ENCODE measurements at places on chromosomes 11 and 22. TPM values are rescaled to one million over a fixed set of nuclear protein-coding genes. Genes with fewer than 3 reads are reported as not detected.

DNA sequence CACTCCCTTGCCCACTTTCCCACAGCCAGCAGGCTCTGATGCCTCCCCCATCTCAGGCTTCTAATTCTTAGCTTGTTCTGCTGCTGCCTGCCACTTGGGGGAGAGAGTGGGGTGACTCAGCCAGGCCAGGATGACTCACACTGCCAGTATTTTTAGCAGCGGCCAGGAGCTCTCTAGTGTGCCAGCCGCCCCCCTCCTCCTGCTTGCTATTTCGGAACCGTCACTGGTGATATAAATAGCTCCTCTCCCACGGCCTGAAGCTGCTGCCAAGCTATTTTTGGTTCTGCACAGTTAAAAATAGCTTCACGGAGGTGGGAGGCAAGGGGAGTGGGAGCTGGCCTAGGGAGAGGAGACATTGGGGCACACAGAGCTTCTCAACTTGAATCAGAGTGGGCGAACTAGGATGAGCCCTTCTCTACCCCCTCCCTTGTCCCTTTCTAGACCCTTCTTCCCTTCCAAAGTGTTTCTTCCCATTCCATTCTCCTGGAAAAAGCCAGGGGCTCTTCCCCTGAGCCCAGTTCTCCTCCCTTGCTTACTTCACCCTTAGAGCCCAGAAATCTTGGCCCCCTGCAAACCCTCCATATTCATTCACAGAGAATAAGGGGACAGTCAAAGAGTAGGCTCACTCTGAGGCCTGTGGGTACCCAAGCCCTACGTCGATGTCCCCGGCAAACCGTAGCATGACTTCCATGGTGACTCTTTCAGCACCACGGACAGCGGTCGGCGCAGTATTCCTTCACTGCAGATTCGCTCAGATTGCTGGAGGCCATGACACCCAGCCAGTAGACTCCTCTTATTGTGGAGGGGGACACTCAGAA is 2.5 kb upstream of the NPAS4 start:
- H3K4me3 ChIP-seq = no peak overlapping the region
- peak; percentile 97 for DNase-seq
- H3K27me3 ChIP-seq = no peaks in the 10 kb centered on the region
- no peaks in the 10 kb centered on the region for H3K36me3 ChIP-seq
- H3K4me1 ChIP-seq = no peaks in the 10 kb centered on the region
- peak overlapping the region; percentile 66 for H3K27ac ChIP-seq

DNA sequence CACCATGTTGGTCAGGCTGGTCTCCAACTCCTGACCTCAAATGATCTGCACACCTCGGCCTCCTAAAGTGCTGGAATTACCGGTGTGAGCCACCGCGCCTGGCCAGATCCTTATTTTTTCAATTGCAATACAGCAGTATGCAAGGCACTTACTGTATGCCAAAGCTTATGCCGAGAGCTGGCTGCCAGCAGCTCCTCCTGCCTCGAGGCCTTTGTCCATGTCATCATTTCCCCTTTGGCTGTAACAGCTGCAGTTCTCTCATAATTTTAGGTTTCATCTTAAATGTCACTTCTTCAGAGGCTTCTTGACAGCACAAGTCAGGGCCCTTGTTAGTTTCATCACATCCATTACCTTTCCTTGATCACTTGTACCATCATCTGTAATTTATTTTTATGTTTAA is 1.5 kb upstream of the SREBF2 start:
- DNase-seq = no peak
- H3K36me3 ChIP-seq = no peaks in the 10 kb centered on the region
- peak overlapping the region; percentile 90 for H3K27ac ChIP-seq
- H3K4me3 ChIP-seq = no peak overlapping the region
- H3K4me1 ChIP-seq = peaks cover 29% of the 10 kb centered on the region

DNA sequence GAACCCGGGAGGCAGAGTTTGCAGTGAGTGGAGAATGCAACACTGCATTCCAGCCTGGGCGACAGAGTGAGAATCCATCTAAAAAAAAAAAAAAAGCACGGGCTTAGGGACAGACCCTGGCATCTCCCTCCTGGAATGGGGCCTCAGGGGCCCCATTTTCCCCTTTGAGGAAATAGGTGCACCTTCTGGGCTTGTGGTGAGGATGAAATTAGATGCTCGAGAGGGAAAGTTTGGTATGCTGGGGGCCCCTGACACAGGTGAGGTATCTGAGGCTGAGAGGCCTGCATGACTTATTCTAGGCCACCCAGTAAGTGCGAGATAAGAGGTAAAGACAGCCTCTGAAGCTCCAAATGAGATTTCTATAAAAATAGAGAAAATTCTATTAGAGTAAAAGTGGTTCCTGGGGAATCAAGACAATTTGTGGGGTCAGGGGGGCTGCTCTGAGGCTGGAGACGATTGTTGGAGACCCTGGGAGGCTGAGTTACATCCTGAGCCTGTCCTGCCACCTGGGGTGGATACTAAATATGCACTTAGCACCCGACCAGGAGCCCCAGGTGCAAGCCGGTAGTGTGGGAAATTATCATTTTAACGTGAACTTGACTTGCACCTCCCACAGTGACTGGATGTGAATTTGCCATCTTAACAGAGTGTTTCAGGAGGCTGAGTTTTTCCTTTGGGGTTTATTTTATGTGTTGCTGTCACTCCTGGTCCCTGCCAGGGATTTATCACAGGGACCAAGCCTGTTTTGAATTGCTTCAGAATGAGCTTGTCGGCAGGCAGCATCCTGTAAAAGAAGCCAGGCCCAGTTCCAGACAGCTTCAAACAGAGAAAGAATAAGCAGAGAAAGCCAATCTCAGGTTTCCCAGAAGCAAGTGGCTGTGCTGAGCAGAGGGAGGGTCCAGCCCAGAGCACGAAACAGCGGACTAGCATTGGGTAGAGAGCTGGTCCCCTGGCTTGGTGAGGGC is 48.4 kb upstream of the TSKU start:
- peaks cover 8% of the 10 kb centered on the region for H3K4me1 ChIP-seq
- DNase-seq = no peak
- H3K36me3 ChIP-seq = no peaks in the 10 kb centered on the region
- H3K4me3 ChIP-seq = no peak overlapping the region

- H3K4me1 ChIP-seq = no peaks in the 10 kb centered on the region
- no peak overlapping the region for H3K27ac ChIP-seq
- DNase-seq = no peak
- no peaks in the 10 kb centered on the region for H3K36me3 ChIP-seq
- H3K27me3 ChIP-seq = no peaks in the 10 kb centered on the region
Measured at GRCh38 chr22:27626675-27627443, 174.7 kb downstream of the MN1 start.

GRCh38 chr22:23269441-23270211 is 89.3 kb downstream of the BCR start:
- H3K27ac ChIP-seq = peak overlapping the region; percentile 61
- H3K4me3 ChIP-seq = no peak overlapping the region
- peaks cover 49% of the 10 kb centered on the region for H3K36me3 ChIP-seq
- peaks cover 14% of the 10 kb centered on the region for H3K4me1 ChIP-seq
- DNase-seq = no peak
- H3K27me3 ChIP-seq = no peaks in the 10 kb centered on the region

- no peak overlapping the region for H3K4me3 ChIP-seq
- peaks cover 53% of the 10 kb centered on the region for H3K36me3 ChIP-seq
- H3K4me1 ChIP-seq = peaks cover 34% of the 10 kb centered on the region
- no peak overlapping the region for H3K27ac ChIP-seq
- DNase-seq = no peak
Measured at GRCh38 chr11:68523743-68524142, 63.2 kb downstream of the PPP6R3 start.

DNA sequence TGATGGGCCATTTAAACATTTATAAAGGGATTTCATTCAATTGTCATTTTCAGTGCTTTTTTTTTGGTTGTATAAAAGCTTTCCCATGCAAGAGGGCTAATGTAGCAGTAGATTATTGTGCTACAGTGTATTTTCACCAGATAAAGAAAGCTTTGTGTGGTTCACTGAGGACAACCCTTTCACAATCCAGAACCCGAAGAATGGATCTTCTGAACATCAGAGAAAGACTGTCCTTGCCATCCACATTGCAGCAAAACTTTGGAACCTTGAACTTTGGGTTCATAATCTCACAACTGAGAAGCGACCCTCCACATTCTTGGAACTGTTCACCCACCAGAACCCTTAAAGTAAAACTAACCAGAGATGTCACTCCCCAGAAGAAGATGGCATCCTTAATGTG is 9.3 kb downstream of the APOBEC3H start:
- no peaks in the 10 kb centered on the region for H3K4me1 ChIP-seq
- no peaks in the 10 kb centered on the region for H3K36me3 ChIP-seq
- no peaks in the 10 kb centered on the region for H3K27me3 ChIP-seq
- H3K4me3 ChIP-seq = no peak overlapping the region

DNA sequence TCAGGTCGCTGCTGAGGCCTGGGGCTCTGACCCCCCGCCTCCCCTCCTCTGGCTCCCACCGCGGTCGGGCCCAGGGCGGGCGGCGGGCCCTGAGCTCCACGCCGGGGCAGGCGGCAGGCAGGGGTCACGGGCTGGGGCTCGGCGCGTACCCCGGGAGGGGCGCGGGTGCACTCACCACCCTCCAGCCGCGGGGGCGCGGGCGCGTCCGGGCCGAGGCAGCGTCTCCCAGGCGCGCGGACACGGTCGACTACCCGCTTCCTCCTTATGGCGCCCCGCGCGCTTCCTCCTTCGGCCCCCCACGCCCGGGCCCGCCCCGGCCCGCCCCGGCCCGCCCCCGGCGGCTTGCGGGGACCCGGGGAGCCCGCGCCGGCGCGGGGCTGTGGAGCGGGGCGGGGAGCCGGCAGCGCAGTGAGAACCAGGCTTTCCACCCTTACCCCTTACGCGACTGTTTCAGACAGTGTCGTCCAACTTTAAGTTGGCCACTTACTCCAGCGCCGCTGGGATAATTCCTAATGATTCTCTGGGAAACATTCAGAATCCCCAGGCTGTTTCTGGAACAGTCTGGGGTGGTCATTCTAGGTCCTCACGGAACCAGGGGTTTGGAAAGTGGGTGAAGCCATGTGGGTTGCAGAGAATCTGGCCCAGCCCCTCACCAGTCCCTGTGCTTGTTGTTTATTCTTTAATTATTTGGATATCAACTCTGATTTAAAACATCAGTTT is at the start of gene BID:
BID (minus strand) TSS at position 264 of the 720 bp plus-strand sequence. CDS start 24,353 bp downstream, outside the sequence.
- H3K4me1 ChIP-seq = no peaks in the 10 kb centered on the region
- no peaks in the 10 kb centered on the region for H3K36me3 ChIP-seq
- no peaks in the 10 kb centered on the region for H3K27me3 ChIP-seq
- peak within 1 kb of the TSS; percentile 50 for H3K4me3 ChIP-seq
- peak within 1 kb of the TSS; percentile 65 for H3K27ac ChIP-seq
- DNase-seq = no peak

DNA sequence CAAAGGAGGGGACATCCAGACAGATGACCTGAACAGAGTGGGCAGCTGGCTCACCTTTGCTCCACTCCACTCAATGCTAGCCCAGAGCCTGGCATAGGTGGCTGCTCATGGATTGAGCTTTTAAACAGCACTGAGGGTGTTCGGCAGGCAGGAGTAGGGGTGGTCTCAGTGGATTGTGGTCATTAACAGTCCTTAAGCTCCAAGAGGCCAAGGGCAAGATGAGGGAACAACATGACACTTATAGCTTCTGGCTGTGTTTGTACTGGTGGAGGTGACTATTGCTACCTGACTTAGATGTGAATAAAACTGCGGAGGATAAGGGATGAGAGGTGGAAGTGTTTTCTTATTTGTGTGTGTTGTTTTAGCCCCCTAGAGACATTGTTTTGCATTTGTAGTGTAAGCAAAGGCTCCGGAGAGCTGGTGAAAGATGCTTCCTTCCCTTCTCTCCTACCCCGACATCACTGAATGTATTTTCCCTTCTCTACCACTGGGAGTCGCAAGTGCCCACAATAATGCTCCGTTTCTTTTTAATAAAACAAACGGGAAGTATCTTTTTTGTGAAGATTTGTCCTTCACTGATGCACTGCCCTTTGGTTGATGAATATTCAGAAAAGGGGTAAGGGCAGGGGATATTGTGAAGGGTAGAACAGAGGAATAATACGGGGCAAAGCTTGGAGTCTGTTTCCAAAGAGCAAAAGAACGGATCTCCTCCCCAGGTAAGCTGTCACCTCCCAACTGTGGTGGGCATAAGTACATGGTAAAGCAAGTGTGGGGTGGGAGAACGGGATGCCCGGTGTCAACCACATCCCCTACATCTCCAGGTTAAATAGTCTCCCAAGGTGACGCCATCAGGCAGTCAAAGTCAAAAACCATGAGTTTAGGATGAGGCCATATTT is 27.5 kb upstream of the MTNR1B start:
- H3K4me3 ChIP-seq = no peak overlapping the region
- H3K36me3 ChIP-seq = no peaks in the 10 kb centered on the region
- no peaks in the 10 kb centered on the region for H3K4me1 ChIP-seq
- H3K27ac ChIP-seq = no peak overlapping the region

TPH1 gene
- total RNA-seq = 1.2 TPM

OR8H2 gene
- not detected for total RNA-seq

ART5 gene
- total RNA-seq = 0.82 TPM

All from sigmoid colon (tissue), 7 donors.